ENCODE measurements at places on chromosomes 2 and 18. TPM values are rescaled to one million over a fixed set of nuclear protein-coding genes. Genes with fewer than 3 reads are reported as not detected.

TXNDC2 gene
- total RNA-seq = not detected

GALNT5 gene
- total RNA-seq = 7.7 TPM

NEU2 gene
- not detected for total RNA-seq

DNA sequence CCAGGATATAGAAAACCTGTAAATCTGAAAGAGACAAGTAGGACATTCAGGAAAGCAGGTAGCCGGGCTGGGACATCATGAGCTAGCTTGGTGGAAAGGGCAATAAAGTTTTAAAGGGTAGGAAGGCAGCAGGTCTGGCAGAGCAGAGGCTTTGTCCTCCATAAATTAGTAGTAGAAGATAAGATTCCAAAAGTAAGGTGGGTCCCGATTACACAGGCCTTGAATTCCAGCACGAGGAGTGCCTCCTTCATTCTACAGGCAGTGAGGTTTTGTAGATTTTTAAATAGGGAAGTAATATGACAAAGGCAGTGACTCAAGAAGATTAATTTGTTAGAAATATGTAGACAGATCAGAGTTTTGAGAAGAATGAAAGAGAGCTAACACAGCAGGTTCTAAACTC lies 160.7 kb downstream of the DTNB start:
- no peak for DNase-seq

GRCh38 chr18:45690975-45691815 lies 32.8 kb upstream of the SLC14A1 start:
- peak; percentile 75 for DNase-seq

- DNase-seq = no peak
Observed at GRCh38 chr18:30081122-30081521, 961.4 kb downstream of the DSC3 start.

DNA sequence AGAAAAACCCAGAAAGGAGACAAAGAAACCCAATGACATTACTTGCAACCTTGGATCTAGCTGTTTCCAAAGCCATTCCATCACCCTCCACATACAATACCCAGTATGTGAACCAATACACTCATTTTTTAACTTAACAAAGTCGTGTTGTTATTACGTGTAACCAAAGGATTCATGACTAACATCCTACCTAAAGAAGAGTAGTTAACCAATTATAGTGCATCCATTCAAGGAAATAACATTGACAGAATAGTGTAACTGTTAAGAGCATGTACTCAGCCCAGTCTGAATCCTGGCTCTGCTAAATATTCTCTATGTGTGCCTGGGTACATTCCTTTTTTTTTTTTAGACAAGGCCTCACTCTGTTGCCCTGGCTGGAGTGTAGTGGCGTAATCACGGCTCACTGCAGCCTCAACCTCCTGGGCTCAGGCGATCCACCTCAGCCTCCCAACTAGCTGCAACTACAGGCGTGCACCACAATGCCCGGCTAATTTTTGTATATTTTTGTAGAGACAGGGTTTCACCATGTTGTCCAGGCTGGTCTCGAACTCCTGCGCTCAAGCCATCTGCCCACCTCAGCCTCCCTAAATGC lies 9.9 kb downstream of the TLK1 start:
- no peak for DNase-seq

DNA sequence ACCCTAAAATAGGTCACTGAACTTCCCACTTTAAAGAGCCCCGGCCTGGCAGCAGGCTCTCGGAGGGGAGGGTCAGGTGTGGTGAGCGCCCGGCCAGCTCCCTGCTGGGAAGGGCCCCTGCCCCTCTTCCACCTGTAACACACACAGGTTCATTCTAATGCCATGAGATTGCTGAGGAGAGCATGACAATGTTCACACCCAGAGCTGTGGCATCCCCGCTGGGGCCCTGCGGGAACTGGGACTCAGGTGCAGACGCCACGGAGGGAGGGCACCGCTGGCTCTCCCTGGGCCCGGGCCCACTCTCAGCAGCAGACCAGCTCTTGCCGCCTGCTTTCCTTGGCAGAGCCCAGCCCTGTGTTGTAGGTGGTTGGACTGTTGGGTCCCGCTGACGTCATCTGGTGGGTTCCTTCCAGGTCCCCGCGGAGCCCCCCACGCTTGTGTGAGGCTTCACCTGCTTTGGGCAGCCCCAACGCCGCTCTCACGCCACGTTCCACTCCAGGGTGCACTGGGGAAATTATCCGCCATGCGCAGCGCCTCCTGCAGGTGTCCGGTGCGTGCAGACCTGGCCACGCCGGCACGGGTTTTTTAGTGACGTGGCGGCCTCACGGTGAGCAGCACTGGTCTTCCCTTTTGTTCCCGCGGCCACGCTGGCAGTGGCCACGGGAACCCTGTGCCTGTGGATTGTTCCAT lies 50.4 kb upstream of the KCNG2 start:
- no peak for DNase-seq

- DNase-seq = peak; percentile 9
Observed at GRCh38 chr18:72672364-72673184, 128.4 kb upstream of the CBLN2 start.

- DNase-seq = peak; percentile 82
Observed at GRCh38 chr2:111975053-111975552, 76.7 kb downstream of the MERTK start.

GRCh38 chr2:102520009-102520408 lies 47.0 kb downstream of the SLC9A4 start:
- DNase-seq = peak; percentile 26

GRCh38 chr2:142725386-142725785 lies 152.1 kb upstream of the KYNU start:
- DNase-seq = no peak

DNA sequence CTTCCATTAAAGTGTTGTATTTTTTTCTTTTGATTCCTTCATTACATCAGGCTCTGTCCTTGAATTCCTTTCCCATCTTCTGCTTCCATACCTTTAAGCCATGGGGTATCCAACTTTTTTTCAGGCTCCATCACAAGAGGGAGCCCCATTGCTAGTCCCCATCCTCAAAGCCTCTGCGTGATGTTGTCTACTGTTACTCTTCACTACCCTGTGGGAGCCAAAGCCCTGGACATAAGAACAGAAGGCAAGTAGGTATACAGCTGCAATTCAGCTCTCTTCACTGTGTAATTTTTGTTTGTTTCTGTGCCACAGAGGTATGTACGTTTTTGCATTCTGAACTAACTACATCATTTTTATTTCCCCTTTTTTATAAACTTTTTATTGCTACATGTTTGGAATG lies 36.6 kb upstream of the CCNYL1 start:
- no peak for DNase-seq

- no peak for DNase-seq
Observed at GRCh38 chr2:148746973-148747372, 102.4 kb downstream of the EPC2 start.

DNA sequence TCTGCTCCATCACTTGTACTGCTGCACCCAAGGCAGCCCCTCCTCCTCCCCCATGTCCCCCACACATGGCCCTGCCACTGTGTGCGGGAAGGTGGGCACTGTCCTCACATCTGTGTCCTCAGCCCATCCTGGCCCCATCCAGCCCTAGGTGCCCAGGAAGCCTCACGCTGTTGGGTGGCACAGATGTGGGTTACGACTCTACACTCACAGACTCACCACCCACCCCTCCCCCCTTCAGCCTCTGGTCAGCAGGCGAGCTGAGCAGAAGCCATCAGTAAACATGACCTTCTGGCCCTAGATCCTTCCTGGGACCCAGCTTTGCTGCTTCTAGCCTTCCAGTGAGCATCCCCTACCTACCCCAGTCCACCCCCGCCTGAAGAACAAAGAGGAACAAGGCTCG lies 43.0 kb downstream of the ADCY3 start:
- DNase-seq = no peak

DNA sequence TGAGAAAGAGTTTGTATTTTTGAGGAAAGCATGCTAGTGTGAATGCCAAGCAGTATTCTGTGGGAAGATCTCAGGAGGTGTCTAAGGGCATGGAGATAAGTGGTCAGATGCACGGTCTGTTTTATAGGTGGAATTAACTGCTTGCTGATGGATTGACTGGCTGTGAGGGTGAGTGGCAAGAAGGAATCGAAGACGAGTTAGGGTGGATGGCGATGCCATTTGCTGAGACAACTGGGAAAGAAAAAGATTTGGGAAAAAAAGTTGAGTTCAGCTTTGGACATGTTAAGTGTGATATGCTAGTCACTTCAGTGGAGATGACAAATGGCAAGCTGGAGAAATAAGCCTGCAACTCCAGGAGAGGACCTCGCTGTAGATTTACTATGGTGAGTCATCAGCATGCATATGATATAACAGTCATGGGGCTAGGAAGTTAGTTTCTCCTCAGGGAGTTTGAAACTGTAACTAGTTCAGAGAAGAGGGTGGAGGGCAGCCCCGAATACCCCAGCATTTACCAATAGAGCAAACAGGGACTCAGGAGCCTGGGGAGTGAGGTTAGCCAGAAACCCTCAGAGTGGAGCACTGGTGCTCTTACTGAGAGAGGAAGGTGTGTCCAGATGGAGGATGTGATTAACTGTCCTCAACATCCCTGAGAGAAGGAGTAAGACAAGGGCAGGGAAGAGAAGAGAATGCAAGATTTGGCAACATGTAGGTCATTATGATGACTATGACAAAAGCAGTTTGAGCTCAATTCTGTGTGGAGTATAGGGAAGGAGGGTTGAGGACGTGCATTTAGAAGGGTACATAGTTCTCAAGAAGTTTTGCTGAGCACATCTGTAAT lies 2.0 kb upstream of the HK2 start:
- peak; percentile 68 for DNase-seq

- no peak for DNase-seq
Observed at GRCh38 chr2:43132683-43133301, 93.6 kb downstream of the ZFP36L2 start.

DNA sequence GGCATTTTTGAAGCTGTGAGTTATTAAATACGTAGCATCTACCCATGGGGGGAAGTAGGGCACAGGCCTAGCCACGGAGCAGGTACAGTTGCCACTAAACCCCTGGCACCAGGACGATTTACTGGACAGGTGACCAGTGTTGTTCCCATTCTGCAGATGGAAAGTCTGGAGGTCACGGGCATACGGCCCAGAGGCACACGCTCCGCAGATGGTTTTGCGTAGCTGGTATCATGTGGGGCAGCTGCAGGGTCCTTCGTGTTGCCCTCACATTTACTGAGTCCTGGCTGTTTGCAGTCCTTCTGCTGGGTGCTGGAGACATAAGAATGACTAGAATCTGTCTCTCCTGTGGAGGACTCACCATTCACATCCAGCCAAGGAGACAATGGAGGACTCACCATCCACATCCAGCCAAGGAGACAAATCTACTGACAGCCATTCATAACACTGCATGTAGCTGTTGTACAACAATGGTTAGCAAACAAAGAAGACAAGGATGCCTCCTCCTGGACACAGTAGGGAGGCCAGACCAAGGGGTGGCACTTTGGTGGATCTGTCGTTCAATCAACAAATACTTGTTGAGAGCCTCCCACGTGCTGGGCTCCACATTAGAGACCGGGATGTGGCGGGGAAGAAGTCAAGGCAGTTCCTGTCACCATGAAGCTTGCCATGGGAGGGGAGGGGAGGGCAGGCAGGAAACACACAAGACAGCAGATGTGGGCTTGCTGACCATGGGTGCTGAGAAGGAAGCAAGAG lies 24.9 kb downstream of the TWIST2 start:
- no peak for DNase-seq

DNA sequence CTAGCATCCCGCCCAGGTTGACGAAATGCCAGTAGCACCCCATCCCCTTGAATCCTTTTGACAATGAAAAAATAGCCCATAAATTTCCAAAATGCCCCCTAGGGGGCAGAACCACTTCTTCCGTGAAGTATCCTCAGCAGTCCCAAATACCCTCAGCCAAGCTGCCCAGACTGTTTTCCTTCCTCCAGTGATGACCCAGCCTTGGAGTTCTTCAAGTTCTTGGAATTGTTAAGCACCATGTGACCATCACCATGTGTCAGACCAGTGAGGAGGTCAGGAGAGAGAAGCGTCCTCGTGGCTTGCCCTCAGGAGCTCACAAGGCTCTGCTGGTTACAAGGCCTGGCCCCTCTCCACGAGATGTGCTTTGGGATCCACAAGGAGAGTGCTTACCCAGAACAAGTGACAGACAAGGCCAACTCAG lies 1.4 kb upstream of the SLC23A3 start:
- peak; percentile 89 for DNase-seq

DNA sequence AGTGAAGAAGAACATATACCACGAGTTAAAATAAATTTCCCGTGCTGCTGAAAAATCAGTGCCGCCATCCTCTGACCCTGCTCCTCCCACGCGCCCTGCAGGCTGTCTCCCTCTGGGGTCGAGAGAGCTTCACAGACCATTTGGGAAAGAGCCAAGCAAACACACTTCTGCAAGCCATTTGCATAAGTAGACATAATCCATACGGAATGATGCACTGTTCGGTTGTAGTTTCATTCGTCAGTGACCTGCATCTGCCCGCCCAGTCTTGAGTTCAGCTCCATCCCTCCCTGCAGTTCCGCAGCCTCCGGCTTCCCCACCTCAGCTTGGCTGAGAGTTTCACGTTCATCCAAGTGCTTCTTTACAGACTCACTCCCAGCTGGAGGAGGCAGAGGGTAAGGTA lies 69.6 kb downstream of the TRAPPC12 start:
- DNase-seq = peak; percentile 78

DNA sequence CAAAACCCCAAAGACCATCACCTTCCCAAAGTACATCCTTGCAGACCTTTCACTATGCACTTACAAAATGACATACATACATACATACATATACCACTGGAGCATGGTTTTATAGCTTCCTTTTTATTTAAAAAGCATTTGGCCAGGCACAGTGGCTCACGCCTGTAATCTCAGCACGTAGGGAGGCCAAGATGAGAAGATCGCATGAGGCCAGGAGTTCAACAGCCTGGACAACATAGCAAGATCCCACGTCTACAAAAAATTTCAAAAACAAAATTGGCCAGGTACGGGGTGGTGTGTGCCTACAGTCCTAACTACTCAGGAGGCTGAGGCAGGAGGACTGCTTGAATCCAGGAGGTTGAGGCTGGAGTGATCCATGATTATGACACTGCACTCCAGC lies 29.9 kb upstream of the ADAM17 start:
- no peak for DNase-seq

DNA sequence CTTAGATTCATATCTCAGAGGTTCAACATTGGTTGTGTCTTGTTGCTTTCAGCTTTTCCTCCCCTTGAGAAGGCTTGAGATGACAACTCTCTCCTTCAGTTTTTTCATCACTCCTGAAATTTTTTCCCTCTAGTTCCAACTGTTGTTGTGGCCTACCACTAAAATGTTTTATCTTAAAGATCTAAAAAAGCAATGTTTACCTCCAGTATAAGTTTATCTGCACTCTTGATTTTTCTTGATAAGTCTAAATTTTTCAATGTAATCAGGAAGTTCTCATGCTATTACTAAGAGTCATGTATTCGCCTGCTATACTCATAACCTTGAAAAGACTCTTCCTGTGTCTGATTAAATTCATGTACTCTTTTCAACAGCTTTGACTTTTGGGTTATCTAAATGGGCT lies 366.3 kb upstream of the TFPI start:
- peak; percentile 7 for DNase-seq

GRCh38 chr2:3355951-3356569 lies 21.6 kb downstream of the EIPR1 start:
- no peak for DNase-seq
